Activated CD4-positive, alpha-beta T cell treated with anti-CD3 and anti-CD28 coated beads for 36 hours (primary cell): ENCODE measurements at places on chromosomes 7 and 10.
A peak's percentile ranks its signal among the peaks of the same experiment; 100 is the strongest.

GRCh38 chr10:94027197-94027596 lies 33.5 kb downstream of the PLCE1 start:
- DNase-seq, result no peak

DNA sequence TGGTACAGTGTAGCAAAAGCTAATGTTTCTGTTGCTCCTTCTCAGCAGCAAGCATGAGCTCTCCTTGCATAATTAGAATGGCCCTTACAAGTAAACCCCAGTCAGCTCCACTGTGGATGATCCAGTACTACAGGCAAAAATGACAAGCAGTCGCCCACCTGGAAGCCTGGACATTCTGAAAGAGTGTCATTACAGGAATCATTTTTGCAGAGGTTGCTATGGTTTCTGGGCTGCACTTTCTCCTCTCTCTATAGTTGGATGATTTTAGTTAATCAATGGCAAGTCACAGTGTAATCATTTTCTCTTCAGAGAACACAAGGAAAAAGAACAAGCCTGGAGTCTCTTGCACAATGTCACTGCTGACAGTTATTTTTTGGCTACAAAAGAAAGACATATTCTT lies 102.9 kb upstream of the MYO3A start:
- DNase-seq, result no peak

- DNase-seq, result no peak
Measured at GRCh38 chr7:77391230-77391629, 24.9 kb downstream of the GSAP start.

DNA sequence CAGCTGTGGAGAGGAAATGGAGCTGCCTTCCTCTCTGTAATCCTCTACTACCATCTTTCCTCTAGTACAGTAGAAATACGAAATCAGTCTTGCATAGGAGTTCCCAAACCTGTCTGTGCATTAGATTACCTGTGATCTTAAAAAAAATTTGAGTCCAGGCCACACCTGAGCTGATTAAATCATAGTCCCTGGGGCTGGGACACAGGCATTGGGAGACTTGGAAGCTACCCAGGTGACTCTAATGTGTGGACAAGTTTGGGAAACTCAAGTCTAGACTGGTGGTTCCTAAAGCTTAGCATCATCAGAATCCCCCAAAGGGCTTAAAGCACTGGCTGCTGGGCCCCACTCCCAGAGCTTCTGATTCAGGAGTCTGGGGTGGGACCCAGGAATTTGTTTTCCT lies 152.7 kb upstream of the GLI3 start:
- DNase-seq, result no peak

DNA sequence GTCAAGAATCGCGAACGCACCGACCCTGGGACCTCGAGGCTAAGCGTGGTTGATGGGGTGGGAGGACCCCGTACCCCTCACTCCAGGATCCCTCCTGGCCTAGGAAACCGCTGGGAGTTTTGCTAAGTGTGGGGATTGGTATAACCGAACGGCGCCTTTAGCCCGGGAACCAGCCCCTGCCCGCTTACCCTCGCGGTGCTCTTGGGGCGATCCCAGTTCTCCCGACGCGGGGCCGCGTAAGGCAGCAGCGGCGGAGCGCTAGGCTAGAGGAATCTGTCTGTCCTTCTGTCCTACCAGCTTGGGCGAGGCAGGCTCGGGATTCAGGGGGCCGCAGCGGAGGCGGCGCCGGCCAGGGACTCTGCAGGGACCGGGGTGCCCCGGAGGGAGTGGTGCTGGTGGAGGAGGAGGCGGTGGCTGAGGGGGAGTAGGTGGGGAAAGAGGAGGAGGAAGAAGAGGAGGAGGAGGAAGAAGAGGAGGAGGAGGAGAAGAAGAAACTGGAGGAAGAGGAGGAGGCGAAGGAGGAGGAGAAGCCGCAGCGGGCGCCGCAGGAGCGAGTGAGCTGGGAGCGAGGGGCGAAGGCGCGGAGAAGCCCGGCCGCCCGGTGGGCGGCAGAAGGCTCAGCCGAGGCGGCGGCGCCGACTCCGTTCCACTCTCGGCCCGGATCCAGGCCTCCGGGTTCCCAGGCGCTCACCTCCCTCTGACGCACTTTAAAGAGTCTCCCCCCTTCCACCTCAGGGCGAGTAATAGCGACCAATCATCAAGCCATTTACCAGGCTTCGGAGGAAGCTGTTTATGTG lies 439 bp upstream of the EMX2 start:
- DNase-seq, result peak; percentile 48

- no peak for DNase-seq
Measured at GRCh38 chr10:22720667-22721066, 6.3 kb upstream of the PIP4K2A start.

GRCh38 chr10:132487241-132488135 lies 50.1 kb upstream of the INPP5A start:
- peak; percentile 1 for DNase-seq

GRCh38 chr7:121275204-121275603 lies 53.6 kb upstream of the WNT16 start:
- no peak for DNase-seq

- DNase-seq, result no peak
Measured at GRCh38 chr10:18497806-18498369, 153.5 kb downstream of the NSUN6 start.

DNA sequence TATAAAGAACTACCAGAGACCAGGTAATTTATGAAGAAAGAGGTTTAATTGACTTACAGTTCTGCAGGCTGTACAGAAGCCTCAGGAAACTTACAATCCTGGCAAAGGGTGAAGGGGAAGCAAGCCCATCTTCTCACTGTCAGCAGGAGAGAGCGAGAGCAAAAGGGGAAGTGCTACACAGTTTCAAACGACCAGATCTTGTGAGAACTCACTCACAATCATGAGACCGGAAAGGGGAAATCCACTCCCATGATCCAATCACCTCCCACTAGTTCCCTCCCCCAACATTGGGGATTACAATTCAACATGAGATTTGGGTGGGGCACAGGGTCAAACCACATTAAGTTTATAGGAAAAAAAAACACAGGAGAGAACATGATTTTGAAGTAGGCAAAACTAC lies 222.1 kb upstream of the SHH start:
- DNase-seq, result no peak

DNA sequence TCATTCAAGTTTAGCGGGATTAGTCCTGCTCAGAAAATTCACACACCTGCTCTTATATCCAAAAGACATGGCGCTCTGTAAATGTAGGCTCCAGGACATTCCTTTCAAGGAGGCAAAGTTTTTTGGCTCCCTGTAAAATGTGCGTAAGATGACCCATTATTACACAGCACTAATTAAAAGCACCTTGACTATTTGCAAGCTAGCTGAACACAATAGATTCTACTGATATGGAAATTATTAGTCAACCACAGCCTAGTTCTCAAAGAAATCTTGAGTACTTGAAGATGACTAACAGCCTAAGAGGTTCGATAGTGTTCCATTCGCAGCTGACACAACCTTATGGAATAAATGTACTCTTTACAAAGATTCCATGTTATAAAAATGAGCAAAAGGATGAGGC lies 175.2 kb downstream of the BMPER start:
- no peak for DNase-seq

DNA sequence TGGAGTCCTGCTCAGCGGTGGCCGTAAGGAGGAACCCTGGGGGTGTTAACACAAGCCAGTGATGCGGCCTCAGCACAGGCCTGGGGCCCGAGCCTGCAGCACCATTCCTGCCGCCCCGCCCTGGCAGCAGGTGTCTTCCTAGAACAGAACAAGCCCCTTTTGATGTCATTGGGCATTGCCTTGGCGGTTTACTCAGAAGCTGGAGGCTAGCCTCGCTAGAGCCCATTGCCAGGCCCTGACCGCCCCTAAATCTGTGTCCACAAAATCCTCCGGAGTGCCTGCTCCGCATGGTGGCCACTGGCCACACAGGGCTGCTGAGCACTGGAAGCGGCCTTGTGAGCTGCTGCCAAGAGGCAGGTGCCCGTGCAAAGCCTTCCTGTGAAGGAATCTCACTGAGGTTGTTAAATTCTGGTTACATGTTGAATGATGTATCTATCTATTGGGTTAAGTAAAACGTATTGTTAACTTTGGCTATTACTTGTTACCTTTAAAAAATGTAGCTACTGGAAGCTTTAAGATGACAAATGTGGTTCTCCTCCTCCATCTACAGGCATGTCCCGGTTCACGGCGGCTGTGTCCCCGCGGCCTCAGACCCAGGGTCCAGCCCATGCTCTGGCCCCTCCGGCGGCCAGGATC lies 1.2 kb upstream of the INPP5A start:
- no peak for DNase-seq

- peak; percentile 55 for DNase-seq
Measured at GRCh38 chr10:93541402-93542357, 24.8 kb upstream of the FFAR4 start.

DNA sequence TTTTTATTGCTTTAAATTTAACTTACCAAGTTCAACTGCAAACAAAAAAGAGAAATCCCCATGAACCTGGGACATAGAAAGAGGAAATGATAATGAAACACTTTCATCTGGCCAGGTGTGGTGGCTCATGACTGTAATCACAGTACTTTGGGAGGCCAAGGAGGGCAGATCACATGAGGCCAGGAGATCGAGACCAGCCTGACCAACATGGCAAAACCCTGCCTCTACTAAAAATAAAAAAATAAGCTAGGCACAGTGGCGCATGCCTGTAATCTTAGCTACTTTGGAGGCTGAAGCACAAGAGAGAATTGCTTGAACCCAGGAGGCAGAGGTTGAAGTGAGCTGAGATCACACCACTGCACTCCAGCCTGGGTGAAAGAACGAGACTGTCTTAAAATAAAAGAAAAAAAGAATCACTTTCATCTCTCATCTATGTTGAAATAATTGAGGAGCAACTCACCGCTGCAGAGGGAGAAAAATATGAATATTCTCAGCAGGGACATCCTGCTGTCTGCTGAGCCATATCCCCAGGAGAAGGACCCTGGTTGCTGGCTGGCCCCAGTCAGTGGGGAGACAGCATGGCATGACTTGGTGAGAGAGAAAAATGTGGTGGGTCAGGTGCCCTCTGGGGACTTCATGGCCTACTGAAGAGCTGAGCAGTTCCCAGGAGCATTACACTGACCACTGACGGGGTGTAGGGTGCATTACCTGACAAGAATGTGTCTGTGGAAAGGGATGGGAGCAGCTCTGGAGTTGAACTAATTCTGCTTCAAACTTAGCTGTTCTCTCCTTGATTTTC lies 22.8 kb upstream of the TARP start:
- no peak for DNase-seq

- no peak for DNase-seq
Measured at GRCh38 chr10:63667596-63668480, 146.6 kb downstream of the REEP3 start.

DNA sequence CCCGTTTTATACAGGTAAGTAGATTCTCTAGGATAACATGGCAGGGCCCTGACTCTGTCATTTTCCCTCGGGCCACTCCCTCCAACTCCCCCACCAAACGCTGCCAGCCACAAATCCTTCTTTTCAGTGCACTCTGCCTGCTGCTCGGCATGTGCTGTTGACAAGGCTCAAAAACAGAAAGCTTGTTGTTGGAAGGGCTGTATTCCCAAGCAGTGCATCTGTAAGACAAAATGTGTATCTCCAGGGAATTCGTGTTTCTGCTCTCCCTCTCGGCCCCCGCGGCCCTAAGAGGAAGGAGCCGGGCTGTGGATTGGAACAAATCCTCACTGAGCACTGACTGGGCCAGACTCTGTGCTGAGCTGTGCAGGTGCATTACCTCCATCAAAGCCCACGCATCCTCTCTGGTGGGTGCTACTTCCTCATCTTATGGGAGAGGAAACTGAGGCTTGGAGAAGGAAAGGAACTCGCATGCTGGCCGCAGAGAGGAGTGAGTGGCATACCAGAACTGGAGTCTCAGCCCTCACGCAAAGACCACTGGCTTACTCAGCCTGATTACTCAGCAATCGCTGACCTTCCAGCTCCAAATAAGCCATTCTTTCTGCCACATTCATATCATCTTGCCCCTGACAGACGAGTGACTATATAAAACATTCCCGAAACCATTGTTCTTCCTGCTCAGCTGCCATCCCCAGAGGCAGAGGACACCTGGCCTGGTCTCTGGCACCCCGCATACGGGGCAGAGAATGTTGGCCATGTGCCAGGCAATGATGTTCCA lies 33.5 kb upstream of the ENO4 start:
- DNase-seq, result no peak

DNA sequence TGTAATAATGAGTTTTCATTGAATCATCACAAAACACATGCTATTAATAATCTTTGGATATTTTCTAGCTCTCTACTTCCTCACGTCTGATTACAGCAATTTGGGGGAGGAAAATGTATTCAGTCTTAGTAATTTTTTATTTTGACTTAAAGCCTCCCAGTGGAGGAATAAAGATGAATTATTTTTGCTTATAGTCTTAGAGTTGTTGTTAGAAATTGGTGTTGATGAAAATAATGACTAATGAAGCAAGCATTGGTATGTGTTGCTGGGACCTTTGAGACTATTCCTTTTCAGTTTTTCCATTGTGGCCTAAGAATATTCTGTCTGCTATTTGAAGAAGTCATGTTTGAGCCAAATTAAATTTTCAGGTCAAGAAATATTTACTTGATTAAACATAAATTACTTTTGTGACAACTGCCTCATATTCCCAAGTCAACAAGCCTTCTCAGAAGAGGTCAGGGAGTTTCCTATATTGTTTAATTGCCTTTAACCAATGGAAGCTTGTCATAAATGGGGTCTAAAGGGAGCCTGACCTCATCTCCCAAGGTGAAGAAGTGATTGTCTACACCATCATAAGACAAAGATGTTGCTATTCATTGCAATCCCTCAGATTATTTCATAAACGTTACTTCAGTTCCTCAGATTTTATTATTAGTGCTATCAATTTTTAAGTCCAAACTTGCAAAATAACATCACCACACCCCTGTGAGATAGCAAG lies 90.0 kb downstream of the ST7 start:
- DNase-seq, result no peak

DNA sequence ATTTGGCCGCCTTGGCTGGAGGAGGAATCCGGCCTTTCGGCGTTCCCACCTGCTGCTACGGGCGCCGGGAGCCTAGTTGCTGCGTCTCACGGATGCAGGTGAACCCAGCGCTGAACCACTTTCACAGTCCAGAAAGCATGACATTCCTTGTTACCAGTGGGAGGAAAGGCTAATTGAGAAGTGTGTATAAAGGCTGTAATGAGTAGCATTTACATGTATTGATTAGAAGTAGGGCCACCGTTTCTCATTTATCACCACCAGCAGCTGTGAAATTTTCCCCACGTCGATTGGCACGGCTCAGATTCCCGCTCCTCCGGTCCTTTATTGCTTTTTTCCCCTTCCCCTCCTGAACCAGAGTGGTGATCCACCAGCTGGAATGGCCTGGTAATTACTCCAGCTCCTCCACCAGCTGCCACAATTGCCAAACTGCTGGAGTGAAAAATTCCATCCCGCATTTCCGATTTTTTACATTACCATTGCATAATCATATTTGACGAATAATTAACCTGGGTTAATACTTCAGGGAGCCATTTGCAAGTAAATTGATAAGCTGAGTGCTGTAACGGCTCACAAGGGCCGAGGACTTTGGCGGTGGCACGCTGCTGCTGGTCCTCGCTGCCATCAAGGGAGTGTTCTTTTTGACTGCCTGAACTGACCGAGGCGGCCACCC lies 153.3 kb downstream of the POU6F2 start:
- peak; percentile 4 for DNase-seq

- DNase-seq, result no peak
Measured at GRCh38 chr7:130740606-130741005, 6.6 kb upstream of the KLF14 start.
